ENCODE measurements at places on chromosomes 6 and 20. TPM values are rescaled to one million over a fixed set of nuclear protein-coding genes. Genes with fewer than 3 reads are reported as not detected.

DNA sequence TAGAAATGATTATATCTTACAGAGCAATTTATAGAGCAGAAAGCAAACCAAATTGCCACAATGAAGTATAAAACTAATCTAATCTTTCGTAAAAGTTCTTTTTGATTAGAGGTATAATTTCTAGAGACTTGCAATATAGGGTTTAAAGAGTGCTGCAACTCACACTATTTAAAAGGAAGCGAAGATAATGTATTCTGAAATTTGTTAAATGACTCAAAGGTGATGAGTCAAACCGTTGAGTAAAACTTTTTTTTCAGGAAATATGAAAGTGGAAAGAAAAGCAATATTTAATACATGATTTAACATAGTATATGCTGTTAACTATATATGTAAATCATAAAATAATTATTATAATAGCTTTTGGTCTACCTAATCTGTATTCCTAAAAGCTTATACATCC, 133.6 kb downstream of the SYNE1 start:
- DNase-seq, result no peak

DNA sequence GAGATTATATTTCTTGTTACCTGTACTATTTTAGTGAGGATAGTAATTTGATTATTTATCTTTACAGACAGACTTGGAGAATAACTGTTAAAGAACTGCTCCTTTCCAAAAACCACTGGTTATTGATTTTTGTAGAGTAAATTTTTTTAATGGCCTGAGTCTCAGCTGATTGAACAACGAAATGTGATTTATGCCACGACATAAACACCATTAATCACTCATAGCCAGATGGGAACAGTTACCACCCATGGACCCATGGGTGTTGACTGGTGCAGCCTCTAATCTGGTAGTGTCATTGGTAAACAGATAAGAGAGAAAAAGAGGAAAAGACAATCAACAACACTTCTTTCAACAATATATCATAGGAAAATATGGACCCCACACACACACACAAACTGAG, 101.4 kb upstream of the BEND6 start:
- no peak for DNase-seq

Gene OR2J3
- not detected for total RNA-seq

- DNase-seq, result no peak
Measured at GRCh38 chr6:146847426-146847825, 248.7 kb downstream of the ADGB start.

Gene ASIP
- total RNA-seq, result not detected

Gene TMEM151B
- 1.3 TPM for total RNA-seq

Gene ZSCAN16
- total RNA-seq, result 7.7 TPM

GRCh38 chr6:79874531-79875134, 72.7 kb downstream of the ELOVL4 start:
- DNase-seq, result no peak

Gene GJA10
- not detected for total RNA-seq

Gene CTSZ
- 228 TPM for total RNA-seq

DNA sequence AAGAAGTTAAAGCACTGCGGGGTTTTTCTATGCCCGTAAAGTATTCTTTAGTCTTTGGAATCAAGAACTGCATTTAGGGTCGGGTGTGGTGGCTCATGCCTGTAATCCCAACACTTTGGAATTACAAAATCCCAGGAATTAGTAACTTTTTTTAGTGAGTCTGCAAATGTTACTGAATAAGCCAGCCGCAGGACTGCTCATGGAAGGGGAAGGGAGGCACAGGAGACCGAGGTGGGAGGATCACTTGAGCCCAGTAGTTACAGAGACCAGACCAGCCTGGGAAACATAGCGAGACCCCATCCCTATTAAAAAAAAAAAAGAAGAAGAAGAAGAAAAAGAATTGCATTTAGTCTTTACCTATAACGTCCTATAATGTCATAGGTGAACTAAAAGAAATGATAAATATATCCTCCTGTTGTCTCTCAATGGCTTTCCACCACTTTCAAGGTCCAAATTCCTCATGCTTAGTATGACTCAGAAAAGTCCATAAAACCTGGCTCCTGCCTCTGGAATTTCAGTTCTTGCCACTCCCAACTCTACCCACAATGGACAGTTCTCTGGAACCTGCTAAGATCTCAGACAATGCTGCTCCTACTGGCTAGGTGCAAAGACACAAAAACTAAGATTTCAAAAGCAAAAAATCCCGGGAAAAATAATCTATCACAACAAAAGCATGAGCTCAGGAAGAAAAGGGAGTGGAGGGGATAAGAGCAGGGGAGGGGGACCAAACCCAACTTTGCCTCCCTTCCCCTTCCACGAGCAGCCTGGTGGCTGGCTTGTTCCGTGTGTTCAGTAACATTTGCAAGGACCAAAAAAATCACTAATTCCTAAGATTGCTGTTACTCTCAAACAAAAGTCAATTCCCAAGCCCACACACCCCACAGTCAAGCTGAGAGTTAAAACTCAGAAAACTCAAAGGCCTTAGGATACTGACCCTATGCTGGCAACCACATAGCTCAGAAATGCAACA, 39.0 kb downstream of the B4GALT5 start:
- DNase-seq, result peak; percentile 92

- peak; percentile 40 for DNase-seq
Measured at GRCh38 chr6:134175532-134176263, 123.3 kb upstream of the SLC2A12 start.

- DNase-seq, result no peak
Measured at GRCh38 chr20:16432466-16433292, 140.6 kb downstream of the KIF16B start.

DNA sequence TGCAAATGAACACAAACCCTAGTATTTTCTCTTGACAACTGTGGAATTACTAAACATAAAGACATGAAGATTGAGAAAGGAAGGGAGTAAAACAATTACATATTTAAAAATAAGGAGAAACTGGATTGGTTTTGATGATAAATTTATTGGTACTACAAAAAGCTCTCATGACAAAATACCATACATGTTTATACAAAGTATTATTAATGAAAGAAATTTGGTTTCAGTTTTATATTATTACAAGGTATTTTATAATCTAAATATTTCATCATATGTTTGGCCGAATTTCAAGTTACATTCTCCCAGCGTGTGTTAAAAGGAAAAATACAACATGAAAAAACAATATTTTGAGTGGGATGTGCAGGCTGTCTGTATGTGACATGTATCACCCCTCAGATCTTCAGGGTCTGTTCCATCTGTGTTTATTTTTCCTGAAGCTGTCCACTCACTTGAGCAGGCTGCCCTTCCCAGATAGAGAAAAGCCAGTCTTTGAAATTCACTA, 568.4 kb downstream of the NKAIN2 start:
- no peak for DNase-seq

- DNase-seq, result peak; percentile 98
Measured at GRCh38 chr20:62740286-62741141, 31.9 kb downstream of the NTSR1 start.

DNA sequence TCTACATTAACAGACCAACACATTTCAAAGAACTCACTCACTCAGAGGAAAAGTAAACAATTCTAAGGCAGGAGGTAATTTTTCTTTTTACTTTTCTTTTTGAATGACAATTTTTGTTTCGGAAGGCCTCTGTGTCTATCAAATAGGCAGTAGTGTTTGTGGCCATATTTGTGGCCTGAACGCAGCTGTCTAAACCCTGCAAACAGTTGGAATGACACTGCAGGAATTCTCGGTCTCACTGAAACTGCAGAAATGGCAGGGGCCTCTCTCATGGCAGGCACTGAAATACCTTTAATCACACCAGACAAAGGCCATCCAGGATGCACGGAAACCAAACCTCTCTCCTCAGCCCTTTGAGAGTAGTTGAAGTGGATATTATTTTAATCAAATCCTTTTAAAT, 30.4 kb downstream of the FYN start:
- peak; percentile 11 for DNase-seq

GRCh38 chr20:23669327-23669726, 19.5 kb downstream of the CST4 start:
- no peak for DNase-seq
